Stimulated activated CD8-positive, alpha-beta memory T cell treated with anti-CD3 and anti-CD28 coated beads, Interleukin-4, amount 100 ng/mL, for 4 hours (primary cell): ENCODE measurements at places on chromosomes 11 and 22.

DNA sequence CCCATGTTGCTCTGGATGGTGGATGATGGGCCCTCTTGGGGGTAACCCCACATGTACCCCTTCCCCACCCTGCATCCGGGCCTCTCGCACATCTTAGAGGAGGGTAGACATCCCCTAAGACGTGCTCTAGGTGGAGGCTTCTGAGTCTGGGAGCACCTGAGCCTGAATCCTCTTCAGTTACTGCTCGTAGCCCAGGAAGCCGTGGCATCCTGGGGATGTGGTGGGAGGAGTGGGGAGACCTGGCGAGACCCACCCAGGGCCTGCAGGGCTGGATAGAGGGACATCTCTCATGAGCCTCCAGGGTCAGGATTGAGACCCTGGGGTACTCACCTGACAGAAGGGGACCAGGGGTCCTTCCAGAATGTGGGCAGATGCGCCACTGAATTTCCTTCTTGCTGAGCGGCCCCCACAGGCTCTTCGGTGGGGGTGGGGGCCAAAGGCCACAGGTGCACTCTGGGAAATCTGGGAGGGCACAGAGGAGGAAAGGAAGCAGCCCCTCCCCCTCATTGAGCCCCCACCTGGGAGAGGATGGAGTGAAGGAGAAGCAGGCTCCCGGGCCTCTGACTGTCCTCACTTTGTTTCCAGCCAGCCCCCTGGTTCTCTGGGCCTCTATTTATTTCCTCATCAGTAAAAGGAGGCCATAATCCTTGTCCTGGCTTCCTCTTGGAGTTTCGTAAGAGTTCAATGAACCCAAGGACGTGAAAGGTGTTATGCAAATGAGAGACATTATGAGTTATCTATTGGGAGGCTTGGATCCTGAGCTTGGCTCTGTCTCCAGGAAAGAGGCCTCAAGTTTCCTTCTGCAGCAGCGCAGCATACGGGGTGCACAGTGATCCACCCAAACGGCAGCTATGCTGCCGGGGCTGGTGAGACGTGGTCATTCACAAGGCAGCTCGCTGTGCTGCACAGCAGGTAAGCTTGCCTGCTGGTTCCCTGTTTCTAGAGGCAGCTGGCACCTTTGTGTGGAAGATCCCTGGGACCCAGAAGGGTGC, 31.2 kb downstream of the KCNJ4 start:
- DNase-seq = no peak

DNA sequence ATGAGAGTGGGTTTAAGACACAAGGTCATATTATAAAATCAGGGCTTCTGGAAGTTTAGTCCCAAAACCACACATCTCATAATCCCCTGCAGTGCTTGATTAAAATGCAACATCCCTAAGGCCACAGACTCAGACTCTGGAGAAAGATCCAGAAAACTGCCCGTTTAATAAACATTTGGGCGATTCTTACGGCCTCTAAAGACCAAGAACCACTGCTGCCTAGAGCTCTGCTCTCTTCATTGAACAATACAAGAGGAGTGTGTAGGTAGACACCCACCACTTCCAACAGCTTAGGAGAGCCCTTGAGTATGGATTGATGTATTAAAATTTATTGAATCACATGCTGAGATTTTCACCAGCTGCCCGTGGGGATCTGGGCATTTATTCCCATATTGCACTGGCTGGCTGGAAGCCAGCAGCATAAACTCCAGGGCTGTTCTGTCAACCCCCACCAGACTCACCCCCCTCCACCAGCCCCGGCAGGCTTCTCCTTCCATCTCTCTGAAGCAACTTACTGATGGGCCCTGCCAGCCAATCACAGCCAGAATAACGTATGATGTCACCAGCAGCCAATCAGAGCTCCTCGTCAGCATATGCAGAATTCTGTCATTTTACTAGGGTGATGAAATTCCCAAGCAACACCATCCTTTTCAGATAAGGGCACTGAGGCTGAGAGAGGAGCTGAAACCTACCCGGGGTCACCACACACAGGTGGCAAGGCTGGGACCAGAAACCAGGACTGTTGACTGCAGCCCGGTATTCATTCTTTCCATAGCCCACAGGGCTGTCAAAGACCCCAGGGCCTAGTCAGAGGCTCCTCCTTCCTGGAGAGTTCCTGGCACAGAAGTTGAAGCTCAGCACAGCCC, 749 bp upstream of the BEST1 start:
- no peak for DNase-seq

GRCh38 chr11:104259121-104259610, 95.2 kb upstream of the PDGFD start:
- no peak for DNase-seq

DNA sequence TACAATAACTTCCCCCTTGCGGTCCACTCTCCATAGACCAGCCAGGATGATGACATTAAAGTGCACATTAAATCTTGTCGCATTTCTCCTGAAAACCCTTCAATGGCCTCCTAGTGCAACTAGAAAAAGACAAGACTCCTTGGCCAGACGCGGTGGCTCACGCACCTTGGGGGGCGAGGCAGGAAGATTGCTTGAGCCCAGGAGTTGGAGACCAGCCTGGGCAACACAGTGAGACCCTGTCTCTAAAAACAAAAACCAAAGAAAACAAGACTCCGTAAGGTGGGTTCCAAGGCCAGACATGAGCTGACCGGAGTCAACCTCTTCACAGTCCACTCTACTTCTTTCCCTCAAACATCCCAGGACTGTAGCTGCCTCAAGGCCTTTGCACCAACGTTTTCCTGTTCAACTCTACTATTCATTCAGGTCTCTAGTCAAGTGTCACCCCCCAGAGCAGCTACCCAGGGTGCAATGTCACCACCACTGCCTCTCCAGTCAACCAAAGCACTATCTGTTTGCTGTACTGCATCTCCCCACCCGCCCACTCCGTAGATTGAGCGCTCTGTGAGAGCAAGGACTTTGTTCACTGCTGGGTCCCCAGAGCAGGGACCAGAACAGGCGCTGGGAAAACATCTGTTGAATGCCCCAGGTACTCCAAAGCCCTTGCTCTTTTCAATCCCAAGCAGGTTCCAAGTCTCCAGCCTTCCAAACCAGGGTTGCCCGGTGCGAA, 739 bp downstream of the ZMAT5 start:
- no peak for DNase-seq

DNA sequence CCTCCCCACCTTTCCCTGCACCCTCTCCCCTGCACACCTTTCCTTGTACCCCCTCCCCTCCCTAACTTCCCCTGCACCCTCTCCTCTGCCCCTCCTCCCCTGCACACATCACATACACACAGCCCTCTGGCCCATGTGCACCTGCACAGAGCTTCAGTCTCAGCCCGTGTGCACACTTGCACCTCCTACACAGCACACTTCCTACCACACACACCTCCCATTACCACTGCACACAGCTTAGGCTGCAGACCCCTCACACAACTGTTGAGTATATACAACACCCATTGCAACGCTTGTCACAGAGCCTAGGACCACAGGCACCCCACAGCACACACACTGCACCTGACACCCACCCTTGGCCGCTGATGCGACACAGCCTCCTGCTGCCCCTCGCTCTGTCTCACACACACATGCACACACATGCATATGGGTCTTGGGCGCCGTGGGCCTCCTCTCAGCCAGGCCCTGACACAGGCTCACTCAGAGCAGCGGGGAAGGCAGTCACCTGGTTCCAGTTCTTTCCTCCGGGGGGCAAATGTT, 411 bp downstream of the SIGIRR start:
- DNase-seq = no peak

DNA sequence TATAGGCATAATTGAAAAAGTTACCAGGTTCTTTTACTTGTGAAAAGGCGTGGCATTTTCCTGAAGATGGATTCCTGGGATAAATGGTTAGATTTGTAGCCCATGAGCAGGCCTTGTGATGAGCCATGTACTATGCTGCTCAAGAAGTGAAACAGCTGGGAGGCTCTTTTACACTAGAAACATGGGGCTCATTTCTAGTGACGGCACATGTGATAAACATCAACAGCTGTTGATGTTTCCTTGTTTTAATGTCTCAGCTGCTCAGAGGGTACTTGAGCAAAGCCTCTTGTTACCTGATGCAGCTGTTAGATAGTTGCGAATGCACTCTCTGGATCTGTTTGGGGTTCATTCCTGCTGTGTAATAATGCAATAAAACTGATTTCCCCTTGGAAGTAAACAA, 396.8 kb downstream of the GUCY1A2 start:
- DNase-seq = no peak

- no peak for DNase-seq
Measured at GRCh38 chr11:104967534-104968354, 630 bp downstream of the CASP4 start.
